ENCODE measurements at places on chromosomes 6 and 20.

DNA sequence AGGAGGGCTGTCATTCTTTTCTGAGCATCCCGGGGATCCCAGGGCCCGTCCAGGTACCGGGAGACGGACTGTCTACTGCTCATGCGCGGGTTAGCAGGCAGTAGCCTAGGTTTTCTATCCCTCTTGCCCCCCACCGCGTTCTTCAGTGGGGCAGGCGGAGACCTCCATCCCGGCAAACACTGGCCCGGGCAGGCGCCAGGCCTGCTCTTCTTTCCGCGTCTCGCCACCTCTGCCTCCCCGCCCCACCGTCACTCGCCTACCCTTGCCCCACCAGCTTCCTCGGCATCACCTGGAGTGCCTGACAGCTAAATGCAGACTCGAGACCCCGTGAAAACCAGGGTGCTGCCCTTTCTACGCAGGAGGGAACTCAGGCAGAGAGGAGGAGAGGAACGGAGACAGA, 1937.7 kb upstream of the DEFB115 start:
- no peak for DNase-seq

DNA sequence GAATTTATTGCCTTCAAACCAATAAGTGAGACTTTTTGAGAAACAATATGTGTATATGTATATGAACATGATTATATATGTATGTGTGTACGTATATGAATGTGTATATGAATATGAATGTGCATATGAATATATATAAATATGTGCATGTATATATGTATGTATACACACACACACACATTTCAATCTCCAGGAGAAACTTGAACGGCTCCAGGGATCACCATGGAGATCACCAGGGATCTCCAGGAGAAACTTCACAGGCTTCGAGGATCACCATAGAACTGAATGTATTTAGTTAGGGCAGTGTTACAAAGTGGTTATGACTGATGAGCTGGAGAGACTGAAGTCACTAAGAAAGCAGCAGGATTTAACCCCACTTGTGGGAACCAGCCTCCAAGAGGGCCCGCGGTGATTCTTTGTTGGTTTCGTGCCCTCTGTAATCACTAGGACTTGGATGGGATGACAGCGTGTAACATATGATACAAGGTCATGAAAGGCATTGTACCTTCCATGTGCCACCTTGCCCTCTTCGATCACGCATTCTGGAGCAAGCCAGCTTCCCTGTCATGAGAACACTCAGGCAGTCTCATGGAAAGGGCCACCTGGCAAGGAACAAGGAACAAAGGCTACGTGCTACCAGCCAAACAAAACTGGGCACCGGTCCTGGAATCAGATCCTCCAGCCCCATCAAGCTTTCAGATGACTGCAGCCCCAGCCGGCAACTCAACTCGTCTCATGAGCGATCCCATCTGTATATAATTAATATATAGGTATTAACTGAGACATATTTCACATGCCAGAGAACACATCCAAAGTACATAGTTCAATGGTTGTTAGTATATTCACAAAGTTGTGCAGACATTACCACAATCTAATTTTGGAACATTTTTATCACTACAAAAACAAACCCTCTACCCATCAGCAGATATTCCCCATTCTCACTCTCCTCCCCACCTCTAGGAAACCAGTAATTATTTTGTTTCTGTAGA, 8.6 kb downstream of the FAM50B start:
- no peak for DNase-seq

- peak; percentile 35 for DNase-seq
Observed at GRCh38 chr6:103925317-103925716, 934.4 kb downstream of the HACE1 start.

DNA sequence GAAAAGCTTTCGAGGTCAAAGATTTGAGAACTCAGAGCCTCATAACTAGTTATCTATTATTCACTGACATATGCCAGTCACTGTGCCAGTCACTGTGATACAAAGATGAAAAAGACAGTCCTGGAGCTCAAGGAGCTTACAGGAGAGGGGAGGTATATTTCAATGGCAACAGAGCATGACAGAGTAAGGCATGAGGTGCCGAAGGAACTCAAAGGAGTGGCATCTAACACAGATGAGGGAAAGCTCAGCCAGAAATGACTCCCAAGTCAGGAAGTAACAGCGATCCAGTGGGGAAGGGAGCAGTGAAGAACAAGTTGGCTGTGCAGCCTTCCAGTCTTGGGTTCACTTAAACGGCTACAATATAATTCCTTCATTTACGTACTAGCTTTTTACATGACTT, 46.6 kb downstream of the DTNBP1 start:
- DNase-seq: no peak

DNA sequence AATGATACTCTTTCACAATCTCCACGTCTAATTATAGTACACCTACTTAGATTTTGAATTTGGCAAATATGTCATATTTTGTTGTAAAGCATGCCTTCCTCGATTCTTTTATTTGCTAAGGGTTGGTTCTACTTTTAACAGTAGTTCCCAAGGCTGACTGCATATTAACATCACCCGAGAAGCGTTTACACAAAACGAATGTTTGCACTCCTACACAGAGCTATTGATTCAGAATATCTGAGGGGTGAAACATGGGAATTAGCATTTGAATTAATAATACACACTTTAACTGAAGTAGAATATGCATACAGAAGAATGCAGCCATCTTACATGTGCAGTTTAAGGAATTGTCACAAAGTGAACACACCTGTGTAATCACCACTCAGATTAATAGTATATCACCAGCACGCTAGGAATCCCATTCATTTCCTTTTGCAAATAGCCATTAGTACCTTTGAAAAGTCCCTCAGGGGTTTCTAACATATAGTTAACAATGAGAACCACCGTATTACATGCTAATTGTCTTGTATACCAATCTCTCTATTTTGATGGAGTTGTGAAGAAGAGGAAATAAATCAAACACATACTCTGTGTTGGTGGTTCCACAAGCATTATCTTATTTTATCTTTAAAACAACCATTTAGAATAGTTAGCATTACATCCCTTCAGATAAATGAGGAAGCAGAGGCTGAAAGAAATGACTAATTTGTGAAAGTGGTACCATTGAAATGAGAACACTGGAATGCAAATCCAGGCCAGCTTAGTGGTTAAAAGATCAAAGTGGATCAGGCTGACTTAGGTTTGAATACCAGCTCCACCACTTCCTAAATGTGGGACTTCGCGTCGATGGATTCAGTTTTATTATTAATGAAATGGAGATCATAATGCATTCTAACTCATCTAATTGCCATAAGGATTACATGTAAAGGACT, 317.6 kb downstream of the HDGFL1 start:
- no peak for DNase-seq

GRCh38 chr20:57570920-57571319, 10.0 kb downstream of the PCK1 start:
- no peak for DNase-seq

DNA sequence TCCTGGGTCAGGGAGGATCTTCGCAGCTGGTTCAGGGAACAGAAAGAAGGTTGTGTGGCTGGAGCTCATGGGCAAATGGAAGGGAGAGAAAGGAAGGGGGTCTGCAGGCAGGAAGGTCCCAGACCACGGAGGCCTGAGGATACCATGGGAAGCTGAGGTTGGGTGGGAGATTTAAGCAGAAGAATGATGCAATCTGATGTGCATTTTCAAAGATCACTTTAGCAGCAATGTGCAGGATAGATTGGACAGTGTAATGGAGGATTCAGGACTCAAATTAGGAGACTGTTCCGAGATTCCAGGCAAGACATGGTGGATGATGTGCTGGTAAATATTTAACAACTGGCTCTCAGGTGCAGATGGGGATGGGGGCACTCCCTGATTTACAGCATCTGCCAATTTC, 5.8 kb upstream of the RRBP1 start:
- no peak for DNase-seq

- no peak for DNase-seq
Observed at GRCh38 chr6:39634646-39635341, 90.4 kb downstream of the KIF6 start.

- DNase-seq: peak; percentile 92
Observed at GRCh38 chr6:33410050-33410710, 634 bp upstream of the PHF1 start.

DNA sequence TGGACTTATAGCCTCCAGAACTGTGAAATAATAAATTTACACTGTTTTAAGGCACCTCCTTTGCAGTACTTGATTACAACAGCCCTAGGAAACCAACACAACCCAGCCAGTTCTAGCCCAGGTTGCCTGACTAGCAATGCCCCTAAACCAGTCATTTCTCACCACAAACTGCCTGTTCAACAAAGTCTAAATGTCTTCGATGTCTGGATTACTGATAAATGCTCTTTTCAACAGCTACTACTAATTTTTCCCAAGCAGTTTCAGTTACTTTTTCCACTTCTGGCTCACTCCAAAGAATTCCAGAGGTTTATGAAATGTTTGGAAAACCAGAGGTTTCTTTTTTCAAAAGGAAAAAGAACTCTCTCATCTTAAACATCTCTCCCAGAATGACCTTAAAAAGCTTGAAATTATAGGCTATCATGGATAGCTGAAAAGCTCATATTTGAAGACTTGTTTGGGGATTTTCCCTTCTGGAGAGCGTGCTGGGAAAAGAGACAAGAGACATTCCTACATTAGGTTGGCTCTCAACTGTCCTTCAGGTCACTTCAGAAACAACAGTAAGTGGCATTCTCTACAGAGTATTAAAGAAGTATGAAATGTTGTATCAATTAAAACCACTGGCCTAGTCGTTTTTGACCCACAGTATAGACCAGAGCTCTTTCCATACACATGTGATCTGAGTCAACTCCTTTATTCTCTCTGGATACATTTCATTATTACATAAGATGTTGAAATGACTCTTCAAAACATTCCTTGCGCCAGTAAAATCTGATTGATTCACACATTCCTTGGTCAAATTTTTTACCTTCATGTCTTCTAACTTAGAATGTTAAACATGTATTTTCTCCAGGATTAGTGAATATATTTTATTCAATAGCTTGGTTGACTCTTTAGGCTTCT, 265.9 kb downstream of the COL12A1 start:
- no peak for DNase-seq

DNA sequence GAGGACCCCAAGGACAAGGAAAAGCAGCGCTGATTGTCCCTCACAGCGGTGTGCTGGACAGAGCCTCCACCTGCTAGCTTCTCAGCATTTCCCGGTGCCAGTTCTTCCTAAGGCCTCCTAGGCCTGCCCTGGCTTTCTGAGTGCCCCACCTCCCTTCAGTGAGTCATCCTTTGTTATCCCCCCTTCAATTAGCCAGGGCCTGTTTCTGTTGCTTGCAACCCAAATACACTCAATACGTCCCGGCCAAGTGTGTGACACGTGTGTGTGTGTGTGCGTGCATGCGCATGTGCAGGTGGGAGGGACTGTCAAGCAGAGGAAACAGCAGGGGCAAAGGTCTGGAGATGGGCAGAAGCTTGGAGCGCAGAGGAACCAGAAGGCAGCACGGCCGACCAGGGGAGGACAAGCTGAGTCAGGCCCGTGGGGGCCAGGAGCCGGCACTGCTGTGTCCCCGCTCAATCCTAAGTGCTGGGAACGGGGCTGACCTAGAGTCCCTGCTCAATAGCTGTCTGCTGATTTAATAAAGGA, 159.8 kb downstream of the PREX1 start:
- DNase-seq: no peak
